ENCODE measurements at places on chromosomes 6 and 20.

GRCh38 chr6:97052896-97053295 is 128.4 kb downstream of the KLHL32 start:
- no peak for DNase-seq

- no peak for DNase-seq
Observed at GRCh38 chr6:39426073-39426456, 103.6 kb upstream of the KCNK16 start.

DNA sequence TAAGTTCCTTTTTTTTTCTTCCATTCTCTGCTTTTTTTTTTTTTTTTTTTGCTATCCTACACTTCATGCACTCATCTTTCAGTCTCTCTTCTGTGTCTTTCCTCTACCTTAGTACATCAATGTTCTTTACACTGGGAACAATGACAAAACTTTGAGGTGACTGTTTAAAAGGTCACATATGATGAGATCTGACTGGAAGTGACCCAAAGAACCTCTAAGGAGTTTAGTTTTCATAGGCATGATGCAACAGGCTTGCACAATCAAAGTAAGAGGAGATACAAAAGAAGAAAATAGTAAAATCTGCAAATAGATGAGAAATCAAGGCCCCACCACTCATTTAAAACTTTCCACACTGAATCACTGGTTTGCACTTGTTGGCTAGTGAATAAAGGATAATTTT is 840.8 kb downstream of the TBC1D32 start:
- DNase-seq, result no peak

DNA sequence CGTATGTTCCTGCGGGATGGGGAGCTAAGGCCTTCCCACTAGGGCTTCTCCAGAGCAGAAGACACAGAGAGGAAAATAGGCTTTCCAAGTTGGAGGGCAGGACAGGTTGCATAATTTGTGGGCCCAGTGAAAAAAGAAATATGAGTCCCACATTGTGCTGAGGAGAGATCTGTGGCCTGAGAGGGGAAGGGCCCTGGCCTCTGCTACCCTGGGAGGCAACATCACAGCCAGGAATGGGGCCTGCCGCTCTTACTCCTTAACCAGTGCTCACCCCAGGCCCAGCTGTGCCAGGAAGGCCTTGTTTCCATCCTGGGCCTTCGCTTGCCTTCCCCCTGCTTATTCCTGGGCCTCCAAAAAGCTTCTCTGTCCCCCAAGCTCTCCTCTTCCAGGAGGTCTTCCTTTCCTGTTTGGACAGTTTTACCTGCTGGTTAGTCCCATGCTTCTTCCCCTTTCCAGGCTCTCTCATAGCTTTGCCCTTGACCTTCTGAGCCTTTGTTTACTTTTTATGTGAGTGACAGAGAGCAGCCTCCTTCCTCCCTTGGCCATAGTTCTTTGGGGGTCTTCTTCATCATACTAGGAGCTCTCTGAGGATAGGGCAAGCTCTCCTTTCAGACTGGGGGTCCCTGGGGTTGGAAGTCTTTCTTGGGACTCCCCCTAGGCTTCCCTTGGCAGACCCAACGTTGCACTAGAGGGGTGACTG is 26.2 kb upstream of the VEGFA start:
- DNase-seq, result no peak

DNA sequence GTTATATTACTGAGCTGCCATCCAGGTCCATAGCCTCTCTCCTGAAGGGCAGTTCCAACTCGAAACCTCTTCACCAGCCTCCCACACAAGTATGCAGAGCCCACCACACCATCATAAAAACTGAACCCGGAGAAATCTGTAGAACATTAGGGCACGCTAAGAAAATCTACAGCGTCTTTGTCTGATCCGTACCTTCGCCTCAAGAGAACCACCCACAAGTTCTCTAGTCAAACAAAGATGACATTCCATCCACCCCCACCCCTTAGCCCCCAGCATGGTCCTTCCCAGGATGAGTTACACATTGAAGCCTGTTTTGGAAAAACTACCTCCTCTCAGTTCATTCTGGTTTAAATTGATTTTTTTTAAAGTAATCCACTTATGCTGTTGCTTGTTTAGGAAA is 219.7 kb downstream of the ZMYND8 start:
- no peak for DNase-seq

- DNase-seq, result no peak
Observed at GRCh38 chr6:101163611-101164010, 229.9 kb upstream of the GRIK2 start.

GRCh38 chr6:151012321-151013294 is 147.1 kb downstream of the MTHFD1L start:
- no peak for DNase-seq

- no peak for DNase-seq
Observed at GRCh38 chr6:15352220-15352619, 106.4 kb downstream of the JARID2 start.

DNA sequence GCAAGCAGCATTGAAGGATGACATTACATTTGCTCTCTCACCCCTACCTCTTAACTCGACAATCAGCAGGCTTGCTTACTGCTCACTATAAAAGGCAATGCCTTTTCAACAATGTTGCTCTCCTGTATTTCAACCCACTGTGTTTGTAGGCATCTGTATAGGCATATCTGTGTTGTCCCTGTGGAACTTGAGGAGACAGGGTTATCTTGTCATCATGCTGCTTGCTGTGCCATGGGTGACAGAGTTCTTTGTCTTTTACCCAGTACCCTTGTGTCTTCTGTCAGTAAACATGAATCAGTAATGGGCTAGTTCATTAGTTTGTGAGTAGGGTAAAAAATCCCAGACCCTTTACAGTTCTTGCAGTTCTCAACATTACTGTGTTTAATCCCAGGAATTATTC is 25.2 kb downstream of the PHF3 start:
- no peak for DNase-seq

GRCh38 chr20:19827818-19828217 is 69.8 kb downstream of the RIN2 start:
- DNase-seq, result no peak

DNA sequence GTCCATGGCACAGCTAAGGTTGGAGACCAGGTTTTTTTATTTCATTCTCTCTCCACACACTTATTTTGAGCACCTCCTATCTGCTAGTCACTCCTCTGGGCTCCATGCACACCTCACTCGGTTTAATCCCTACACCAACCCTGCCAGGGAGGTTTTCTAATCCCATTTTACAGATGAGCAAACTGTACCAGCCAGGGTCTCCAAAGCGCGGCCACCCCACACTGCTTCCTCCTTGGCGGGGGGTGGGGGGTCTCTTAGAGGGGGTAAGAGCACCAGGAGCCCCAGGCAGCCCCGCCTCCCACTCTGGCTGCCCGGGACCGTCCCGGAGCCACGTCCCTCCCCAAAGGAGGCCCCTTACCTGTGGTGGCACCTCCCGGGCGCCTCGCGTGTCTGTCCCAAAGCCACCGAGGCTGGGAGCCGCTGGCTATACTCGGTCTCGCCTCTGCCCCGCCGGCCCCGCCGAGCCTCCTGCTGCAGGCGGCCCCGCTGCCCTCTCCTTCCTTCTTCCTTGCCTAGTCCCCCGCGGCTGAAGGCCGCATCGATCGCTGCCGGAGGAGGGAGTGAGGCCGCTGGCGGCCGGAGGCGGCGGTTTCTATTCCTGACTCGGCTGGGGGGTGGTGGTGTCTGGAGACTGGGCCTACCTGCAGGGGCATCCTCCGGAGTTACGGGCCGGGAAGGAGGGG is at the start of gene KCNS1:
KCNS1 (minus strand) TSS at position 565 of the 683 bp plus-strand sequence. CDS start 1,891 bp downstream, outside the sequence.
- no peak for DNase-seq

GRCh38 chr6:155710704-155711103 is 255.1 kb upstream of the NOX3 start:
- no peak for DNase-seq

DNA sequence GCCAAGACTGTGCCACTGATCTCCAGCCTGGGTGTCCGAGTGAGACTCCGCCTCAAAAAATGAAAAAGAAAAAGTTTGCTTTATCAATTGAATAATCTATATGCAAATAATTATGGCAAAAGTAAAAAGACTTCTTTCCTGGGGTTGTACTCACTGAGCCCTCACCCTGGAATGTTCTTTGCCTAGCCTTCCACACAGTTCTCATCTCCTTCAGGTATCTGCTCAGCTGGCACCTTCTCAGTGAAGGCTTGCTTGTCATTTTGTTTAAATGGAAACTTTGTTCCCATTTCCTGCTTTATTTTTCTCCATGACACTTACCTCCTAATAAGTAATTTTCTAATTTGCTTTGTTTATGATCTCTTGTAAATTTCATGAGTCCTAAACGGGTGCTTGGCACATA is 96.7 kb downstream of the SGK1 start:
- no peak for DNase-seq

All from T-helper 1 cell (primary cell).